ENCODE measurements at places on chromosomes 4 and X. TPM values are rescaled to one million over a fixed set of nuclear protein-coding genes. Genes with fewer than 3 reads are reported as not detected.

SORBS2 gene
- 9.0 TPM for total RNA-seq

- DNase-seq = no peak
Observed at GRCh38 chr4:15776871-15777648, 1.1 kb upstream of the CD38 start.

MAGEE2 gene
- not detected for total RNA-seq

DNA sequence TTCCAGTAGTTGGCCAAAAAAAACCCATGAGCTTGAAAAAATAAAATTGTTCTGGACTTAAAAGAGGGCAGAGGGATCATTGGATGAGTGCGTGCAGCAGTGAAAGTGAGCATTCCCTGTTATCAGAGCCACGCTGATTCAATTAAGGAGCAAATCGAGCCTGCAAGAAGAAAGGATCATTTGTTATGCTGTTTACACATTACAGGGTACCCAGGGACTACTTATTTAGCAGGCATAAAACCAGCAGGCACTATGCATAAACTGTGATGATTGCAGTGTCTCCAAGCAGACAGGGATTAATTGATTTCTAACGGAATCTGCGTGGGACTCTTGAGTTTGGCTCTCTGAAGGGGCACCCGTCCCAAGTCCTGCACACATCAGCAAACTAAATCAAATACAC is 83.5 kb downstream of the SHOX start:
- no peak for DNase-seq

DNA sequence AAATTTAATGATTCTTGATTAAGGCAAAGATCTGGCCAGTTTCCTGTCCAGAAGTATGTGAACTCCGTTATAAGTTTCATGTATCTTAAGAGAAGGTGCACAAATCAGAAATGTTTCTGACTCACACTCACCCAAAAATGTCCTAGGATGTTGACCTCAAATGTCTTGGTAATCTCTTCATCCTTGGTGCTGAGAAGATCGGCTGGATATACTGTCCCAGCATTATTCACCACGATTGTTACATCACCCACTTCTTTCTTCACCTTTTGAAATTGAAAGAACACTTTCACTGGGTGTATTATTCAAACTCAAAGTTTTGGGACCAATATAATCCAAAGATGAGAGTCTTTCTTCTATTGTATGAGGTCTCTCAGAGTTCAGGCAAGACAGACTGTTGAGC is 5.7 kb downstream of the HSD17B13 start:
- DNase-seq = no peak

DNA sequence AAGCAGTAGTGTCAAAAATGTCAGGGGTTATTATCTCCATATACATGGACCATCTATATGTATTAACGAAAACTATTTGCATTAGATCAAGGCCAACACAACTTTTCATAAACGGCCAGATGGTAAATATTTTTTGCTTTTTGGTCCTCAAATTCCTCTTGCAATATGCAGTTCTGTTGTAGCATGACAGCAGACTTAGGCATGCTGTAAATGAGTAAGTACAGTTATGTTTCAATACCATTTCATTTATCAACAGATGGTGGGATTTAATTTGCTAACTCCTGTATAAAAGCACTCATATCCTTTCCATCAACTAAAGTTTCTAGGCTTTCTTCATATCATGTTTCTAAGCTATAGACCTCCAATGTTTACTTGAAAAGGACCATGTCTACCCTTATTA is 208.1 kb downstream of the ANKRD50 start:
- no peak for DNase-seq

CXCL1 gene
- total RNA-seq = 0.38 TPM

- DNase-seq = no peak
Observed at GRCh38 chr4:89837993-89838390, 1.0 kb upstream of the SNCA start.

DNA sequence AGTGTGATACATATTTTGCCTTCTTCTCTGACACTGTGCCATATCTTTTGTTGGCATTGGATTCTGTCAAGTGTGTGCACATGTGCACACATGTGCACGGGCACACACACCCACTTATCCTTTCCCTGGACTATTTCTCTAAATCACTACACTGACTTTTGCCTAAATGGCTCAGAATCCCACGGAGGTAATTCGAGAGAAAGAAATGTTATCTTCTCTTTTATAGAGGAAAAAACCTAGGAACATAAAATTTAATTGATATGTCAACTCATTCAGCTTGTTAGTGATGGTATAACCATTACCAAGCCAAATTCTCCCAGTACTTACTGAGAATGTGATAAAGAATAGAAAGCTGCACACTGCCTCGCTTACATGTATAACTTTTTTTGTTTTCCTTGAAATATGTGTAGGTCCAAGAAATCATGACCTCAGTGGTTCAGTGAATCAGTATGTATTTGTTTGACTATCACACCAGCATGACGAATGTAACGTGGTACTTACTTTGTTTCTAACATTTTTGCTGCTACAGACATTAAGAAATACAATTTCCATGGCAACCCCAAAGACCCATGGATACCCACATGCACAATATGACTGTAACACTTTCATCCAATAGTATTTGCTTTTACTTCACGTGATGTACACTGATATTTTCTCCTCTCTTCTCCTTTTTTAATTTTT is 163.0 kb downstream of the PCDH7 start:
- DNase-seq = no peak

DNA sequence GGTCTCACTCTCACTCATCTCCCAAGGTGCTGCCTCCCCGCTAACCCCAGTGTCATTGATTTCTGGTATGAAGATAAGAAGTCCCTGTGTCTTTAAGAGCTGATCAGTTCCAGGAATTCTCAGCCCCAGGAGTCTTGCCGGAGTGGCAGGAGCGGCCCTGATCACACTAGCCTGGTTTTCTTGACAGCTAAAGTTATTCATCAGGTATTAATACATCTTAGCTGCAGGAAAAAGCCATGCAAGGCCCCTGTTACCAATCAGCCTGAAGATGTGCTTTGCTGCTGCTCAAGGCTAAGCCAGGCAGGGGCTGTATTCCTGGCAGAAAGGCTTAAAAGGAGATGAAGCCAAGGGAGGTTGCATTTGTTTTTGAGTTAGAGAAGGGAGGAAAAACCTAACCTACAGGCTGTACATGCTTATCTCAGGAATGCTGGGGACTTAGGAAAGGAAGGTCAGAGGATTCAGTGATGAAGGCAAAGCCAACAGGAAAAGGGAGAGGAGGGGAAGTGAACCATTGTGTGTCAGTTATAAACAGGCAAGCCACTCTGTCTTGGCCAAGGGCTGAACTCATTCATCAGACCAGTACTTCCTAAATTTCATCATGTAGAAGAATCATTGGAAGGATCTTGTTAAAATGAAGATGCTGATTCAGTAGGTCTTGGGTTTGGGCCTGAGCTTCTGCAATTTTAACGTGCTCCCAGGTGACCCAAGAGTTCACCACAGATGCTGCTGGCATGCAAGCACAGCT is 8.6 kb downstream of the SRPX start:
- DNase-seq = no peak

IL2RG gene
- not detected for total RNA-seq

TEX13D gene
- total RNA-seq = not detected

- no peak for DNase-seq
Observed at GRCh38 chrX:38896724-38897298, 95.6 kb downstream of the MID1IP1 start.

NAP1L2 gene
- 0.06 TPM for total RNA-seq
